ENCODE measurements at places on chromosomes 16 and 17.

GRCh38 chr17:79027274-79027924 lies 3.4 kb downstream of the C1QTNF1 start:
- DNase-seq: no peak

GRCh38 chr17:63772801-63773271 lies 561 bp downstream of the CCDC47 start:
- DNase-seq: no peak

- DNase-seq: no peak
These were observed 71.2 kb downstream of the TNRC6C start for GRCh38 chr17:78029697-78030096.

- DNase-seq: no peak
These were observed 365.2 kb downstream of the C16orf95 start for GRCh38 chr16:86951831-86952598.

DNA sequence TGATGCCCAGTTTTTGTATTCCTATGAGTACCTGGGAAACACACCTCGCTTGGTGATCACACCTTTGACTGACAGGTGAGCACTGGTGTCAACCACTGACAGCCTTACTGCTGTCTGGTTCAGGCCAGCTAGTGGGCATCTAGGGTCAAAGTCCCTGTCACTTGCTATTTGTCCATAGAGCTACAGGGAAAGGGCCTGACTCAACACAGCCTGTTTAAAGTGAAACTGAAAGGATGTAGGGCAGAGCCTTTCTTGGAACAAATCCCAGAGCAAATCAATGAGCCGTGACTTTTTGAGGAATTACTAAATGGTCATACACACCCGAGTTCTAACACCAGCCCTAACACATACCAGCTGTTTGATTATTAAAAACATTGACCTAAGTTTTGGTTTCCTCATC lies 106.8 kb downstream of the DNAH9 start:
- no peak for DNase-seq

DNA sequence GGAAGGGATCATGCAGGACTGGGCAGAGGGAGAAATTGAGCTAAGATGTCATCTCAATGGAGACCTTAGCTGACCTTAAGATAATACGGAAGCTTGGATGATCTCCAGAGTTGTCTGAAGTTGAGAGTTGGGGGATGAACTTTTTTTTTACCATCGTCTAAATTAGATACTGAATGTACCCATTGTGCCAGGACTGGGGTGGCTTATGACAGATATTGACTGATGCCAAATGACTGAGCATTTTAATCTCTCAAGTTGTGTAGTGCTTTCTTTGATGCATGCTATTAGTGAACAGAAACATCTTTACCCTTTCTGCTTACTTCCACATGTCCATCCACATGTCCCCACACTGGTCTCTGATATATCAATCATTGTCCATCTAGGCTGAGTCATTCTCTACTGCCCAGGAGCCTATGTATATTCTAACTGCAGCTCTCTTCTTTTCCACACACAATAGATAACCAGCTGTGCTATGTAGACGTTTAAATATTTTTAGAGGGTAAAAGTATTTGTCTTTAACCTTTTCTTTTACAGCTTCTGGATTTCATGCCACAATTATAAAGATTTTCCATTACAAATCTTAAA lies 60.2 kb upstream of the ZKSCAN2 start:
- DNase-seq: no peak

DNA sequence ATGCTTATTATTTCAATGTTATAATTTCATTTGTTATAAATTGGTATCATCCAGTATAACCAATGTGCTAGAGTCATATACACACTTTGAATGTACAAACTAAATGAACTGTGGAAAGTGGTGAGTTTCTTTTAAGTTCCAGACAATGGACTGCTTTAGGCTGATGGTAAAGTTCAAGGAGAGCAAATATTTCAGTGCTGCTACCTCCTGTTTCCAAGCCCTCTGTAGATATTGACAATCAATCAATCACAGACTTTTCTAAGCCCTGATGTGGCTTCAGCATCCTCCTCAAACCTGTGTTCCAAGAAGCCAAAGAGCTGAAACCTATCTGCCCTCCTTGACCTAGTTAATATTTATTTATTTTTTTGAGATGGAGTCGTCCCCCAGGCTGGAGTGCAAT lies 28.2 kb upstream of the SREBF1 start:
- DNase-seq: no peak

DNA sequence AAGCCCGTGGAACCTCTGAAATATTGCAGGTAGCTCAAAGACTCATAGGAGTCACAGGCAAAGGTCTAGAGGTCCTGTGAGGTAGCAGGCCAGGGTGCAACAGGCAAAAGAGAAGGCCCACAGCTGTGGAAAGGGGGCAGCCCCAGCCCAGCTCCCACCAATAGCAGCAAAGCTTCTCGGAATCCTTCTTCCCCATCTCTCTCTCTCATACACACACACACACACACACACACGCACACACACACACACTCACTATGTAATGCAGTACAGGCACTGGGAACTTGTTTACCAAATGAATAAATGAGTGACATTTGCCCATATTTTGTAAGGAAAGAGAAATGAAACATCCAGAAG lies 16.8 kb upstream of the SUPT4H1 start:
- no peak for DNase-seq

DNA sequence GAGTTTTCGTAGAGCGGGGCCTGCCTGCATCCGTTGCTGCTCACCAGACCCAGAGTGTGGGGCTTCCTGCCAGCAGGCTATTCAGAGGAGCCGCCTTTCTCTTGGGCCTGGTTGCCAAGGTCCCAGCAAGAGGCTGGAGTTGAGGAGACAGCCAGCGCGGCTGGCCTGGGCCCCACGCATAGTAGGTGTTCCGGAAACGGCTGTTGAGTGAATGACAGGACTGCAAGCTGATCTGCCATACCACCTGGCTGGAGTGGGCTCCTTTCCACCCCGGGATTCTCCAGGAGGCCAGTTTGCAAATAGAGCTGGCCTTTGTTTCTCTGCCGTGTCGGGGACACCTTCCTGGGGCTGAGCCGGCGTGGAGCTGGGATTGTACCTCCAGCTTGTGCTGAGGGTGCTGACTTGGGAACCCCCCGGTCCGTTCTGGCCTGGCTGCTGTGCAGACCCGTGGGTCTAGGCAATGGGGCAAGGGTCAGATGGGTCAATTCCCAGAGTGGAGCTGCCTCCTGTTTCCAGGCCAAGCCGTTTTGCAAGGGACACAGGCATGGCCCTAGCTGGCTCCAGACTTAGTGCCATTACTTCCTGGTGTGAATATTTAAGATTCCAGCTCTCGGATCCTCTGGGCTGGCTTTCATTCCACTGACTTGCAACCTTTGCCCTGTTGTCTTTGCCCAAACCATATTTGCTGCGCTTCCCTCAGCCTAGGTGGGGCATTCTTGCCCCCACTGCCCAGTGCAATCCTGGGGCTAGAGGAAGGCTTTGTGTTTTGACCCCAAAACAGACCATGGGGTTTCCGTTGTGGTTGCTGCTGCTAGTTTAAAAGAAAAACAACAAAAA lies 68.8 kb downstream of the CMIP start:
- no peak for DNase-seq

DNA sequence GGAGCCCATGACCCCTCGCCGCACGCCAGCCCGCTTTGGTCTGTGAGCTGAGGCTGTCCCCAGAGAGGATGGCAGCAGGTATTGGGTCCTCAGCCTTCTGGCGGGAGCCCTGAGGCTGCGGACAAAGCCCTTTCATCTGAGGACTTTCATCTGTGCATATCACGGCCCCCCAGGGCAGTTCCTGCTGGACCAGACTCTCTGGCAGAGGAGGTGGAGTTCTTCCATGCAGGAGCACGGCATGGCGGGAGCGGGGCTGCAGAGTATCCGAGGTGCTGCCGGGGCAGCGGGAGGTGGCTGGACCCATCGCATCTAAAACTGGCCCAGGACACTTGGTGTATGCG lies 18.8 kb downstream of the DHX38 start:
- no peak for DNase-seq

DNA sequence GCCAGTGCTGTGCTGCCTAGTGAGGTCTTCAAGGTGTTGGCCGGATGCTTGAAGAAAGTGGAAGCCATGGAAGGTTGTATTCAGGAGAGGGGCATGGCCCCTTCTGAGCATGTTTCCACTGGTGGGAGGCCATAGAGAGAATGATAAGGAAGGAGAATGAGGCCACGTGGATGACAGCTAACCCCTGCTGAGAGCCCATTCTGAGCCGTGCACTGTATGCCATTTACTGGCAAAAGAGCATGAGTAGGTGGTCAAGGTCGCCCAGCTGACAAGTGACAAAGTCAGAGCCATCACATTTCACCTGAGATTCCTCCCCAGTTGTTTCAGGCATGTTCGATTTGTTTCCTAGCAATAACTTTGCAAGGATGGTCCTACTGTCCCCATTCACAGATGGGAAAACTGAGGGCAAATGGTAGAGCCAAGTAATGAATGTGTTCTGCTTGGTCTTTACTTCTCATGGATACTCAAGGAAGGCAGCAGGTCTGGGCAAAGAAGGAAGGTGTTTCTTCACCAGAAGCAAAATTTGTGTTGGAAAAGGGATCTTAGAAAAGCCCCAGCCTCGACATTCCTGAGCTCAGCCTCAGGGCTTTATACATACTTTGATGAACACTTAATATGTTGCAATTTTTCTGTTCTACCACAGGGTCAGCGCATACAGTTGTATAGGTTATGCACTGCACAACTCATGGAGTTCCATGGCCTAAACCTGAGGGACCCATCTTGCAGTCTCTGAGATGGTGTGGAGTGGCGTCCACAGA lies 10.5 kb upstream of the NKD1 start:
- DNase-seq: no peak

DNA sequence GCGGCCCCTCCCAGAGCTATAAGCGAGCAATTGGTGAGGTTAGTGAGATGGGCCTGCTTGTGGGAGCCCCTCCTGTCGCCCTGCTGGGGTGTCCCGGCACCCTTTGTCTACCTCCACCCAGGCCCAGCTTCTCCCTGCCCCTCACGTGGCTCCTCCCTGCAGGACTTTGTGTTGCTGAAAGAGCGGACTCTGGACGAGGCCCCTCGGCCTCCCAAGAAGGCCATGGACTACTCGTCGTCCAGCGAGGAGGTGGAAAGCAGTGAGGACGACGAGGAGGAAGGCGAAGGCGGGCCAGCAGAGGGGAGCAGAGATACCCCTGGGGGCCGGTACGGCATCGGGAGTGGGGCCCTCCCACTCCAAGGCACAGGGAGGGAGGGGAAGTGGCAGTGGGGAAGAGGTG lies 6.1 kb upstream of the C17orf107 start:
- no peak for DNase-seq

DNA sequence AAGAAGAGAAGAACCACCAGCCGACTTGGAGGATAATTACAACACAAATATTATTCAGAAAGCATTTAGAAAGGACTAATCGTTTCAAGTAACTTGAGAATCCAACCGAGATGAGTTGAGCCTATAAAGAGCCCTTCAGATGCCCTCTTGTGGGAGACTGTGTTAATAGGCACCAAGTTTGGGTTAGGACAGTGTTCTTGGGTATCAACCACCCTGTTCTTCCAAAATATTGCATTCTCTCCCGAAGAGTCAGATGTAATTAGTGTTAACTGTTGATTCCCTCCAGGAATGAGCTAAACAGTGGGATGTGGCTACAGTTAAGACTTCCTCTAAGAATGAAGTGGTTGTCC lies 87.8 kb upstream of the NOL11 start:
- DNase-seq: no peak

DNA sequence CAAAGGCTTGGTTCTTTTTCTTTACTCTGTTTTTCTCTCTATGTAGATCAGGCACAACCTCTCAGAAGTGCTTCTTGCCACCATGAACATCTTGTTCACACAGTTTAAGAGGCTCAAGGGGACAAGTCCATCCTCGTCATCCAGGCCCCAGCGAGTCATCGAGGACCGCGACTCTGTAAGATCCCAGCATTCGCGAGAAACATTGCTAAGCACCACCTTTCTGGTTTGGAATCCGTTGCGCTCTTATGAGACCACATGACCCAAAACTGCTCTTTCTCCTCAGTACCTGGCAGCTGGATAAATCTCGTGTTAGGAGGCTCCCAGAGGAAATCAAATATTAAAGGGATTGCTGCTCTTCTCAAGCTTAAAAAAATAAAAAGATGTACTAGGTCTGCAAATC lies 23.3 kb upstream of the SLC12A3 start:
- DNase-seq: no peak

GRCh38 chr16:46900455-46901235 lies 16.5 kb downstream of the GPT2 start:
- DNase-seq: no peak

- peak; percentile 87 for DNase-seq
These were observed 88.0 kb upstream of the RPRML start for GRCh38 chr17:47066841-47067682.

DNA sequence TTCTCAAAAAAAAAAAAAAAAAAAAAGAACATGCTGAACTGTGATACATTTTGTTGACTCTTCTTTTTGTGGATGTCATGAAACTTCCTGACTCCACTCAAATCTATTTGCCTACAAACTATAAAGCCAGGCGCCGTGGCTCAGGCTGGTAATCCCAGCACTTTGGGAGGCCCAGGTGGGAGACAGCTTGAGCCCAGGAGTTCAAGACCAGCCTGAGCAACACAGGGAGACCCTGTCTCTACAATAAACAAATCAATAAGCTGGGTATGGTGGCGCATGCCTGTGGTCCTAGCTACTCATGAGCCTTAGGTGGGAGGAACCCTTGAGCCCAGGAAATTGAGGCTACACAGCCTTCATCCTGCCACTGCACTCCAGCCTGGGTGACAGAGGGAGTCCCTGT lies 1.5 kb upstream of the NT5C start:
- no peak for DNase-seq

DNA sequence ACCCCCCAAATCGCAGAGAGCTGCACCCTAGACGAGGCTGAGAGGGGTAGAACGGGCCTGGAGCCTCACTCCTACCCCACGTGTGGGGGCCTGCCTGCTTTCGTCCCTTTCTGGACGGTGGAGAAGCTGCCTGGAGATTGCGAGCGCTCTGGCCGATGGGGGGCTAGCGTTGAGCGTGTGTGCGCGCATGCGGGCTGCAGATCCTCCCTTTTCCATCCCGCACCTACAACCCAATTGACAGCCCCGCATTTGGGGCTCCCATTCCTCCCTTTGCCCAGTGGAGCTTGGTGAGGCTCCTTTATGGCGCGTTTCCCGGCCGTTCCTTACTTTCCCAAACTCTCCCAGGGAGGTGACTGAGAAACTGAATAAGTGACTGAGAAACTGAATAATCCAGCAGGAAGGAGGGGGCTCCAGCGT lies 907 bp upstream of the ESRP2 start:
- DNase-seq: no peak

DNA sequence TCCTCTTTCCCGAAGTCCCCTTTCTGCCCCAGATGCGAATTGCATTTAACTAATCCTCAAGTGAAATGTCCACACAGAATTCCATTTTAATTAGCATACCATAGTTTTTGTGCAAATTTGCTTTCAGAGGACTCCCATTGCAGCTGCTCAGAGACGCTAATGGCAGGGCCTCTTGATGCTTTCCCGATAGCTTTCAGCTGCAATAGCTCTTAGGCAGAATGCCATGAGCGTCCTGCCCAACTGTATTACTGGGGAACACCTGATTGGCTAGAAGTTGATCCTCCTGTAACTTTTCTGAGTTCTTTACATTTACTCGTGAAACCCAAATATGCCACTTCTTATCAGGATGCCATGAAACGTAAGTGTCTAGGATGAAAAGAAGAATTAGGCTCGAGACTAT lies 203.0 kb downstream of the UTP18 start:
- DNase-seq: no peak

- no peak for DNase-seq
These were observed 10.0 kb downstream of the BAIAP2 start for GRCh38 chr17:81044764-81045589.

- DNase-seq: no peak
These were observed 4.2 kb downstream of the C16orf90 start for GRCh38 chr16:3490911-3491629.

GRCh38 chr16:12747261-12747660 lies 56.4 kb downstream of the CPPED1 start:
- DNase-seq: no peak

Data from GM18507 (cell line).